ENCODE measurements at places on chromosomes 4 and X.

GRCh38 chrX:130704053-130705038 lies 198.7 kb downstream of the ENOX2 start:
- DNase-seq: no peak

DNA sequence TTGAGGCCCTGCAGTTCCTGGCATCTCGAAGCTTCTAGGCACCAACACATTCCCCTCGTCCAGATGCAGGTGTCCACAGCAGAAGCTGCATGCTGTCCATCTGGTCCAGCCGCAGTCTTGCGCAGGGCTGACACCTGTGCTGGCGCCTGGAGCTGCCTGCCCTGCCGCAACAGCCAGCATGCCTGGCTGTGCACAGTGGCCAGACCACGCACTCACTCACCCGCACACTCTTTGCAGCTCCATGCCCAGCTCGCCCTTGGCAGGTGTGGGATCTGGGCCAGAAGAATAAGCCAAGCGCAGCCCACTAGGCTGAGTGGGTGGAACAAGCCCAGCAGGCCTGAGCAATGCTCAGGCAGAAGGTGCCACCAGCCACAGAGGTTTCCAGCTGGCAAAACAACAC lies 125.6 kb downstream of the PARM1 start:
- DNase-seq: no peak

- DNase-seq: no peak
These were observed 40.6 kb upstream of the IL21 start for GRCh38 chr4:122661176-122662160.

DNA sequence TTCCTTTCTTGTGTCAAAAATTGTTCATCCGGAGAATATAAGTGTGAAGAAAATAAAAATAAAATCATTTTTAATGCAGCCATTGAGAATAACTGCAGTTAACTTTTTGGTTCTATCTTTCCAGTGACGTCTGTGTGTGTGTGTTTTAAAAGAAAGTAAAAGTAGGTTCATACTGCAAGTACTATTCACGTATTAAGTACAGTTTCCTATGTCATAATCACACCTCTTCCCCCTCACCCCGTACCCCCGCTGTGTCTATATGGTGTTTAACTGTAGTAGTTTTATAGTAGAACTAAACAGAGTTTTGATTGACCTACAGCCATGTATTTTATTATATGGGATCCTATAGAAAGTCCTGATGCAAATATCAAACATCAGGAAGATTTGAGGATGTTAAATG lies 78.5 kb upstream of the CLCN4 start:
- no peak for DNase-seq

- no peak for DNase-seq
These were observed 7.2 kb downstream of the IBSP start for GRCh38 chr4:87806520-87806919.

- no peak for DNase-seq
These were observed 44.9 kb downstream of the CLNK start for GRCh38 chr4:10639664-10640063.

DNA sequence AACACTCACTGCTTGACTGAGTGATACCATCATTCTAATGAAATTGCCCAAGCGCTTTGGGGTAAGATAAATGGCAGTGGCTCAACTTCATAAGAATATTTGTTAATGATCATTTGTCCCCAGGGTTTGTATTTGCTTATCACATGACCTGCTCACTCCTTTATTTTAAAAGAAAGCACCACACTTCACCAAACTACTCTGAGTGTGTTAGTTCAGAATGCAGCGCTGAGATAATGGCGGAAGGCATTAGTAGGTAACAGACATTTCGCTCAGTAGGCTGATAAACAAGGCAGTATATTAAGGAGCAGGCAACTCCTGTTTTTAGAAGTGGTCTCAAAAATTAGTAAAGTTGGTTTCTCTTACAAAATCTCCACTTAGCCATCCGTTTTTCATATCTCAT lies 1.6 kb downstream of the SNX25 start:
- DNase-seq: no peak

DNA sequence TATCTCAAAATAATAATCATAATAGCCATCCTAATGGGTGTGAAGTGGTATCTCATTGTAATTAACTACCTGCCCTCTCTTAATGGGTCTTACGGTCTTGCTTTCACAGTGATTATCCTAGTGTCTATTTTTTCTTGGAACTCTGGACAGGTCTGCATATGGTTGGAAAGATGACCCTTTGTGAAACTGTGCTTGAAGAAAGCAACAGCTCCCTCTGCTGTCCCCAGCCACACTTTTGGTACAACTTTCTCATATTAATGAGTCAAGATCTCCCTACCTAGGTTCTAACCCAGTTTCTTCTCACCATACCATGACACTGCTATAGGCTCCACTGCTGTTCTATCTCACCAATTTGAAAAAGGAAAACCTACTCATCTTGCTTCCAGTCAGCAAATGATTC lies 2.4 kb downstream of the TFDP3 start:
- peak; percentile 24 for DNase-seq

- DNase-seq: no peak
These were observed 418.5 kb upstream of the CPEB2 start for GRCh38 chr4:14583752-14584151.

- DNase-seq: no peak
These were observed 10.2 kb upstream of the STBD1 start for GRCh38 chr4:76296286-76296820.

GRCh38 chrX:74242484-74243138 lies 61.4 kb upstream of the ZCCHC13 start:
- no peak for DNase-seq

- DNase-seq: no peak
These were observed 15.2 kb downstream of the ADRA2C start for GRCh38 chr4:3781193-3781886.

DNA sequence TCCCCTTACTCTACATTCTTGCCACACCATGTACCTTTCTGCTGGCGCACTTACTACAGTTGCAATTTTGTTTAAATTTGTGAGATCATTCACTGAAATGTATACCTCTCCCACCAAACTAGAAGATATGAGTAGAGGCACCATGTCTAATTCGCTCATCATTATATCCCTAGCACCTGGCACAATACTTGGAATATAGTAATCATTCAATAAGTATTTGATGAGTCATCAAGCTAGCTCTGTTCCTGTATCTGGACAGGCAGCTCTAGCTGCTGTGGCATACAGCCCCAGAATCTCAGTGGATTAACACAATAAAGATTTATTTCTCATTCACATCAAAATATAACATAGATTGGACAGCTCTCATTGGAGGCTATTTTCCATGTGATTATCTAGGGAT lies 245.9 kb downstream of the IDS start:
- no peak for DNase-seq

DNA sequence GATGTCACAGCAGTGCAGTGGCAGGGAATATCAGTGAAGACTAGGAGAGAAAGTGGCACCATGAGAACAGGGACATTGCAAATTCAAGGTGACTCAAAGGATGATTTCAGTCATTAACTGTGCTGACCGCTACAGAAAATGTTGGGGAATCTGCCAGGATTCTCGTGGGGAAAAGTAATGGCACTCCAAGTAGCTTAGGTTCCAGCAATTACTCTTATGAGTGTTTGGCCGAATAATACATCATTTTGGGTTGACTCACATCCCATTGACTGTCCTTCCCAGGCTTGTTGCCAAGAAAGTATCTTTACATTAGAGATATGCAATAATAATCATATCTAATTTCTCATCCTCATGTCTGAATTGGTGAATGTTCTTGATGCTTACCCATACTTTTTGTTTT lies 1411.1 kb upstream of the PCDH7 start:
- no peak for DNase-seq

DNA sequence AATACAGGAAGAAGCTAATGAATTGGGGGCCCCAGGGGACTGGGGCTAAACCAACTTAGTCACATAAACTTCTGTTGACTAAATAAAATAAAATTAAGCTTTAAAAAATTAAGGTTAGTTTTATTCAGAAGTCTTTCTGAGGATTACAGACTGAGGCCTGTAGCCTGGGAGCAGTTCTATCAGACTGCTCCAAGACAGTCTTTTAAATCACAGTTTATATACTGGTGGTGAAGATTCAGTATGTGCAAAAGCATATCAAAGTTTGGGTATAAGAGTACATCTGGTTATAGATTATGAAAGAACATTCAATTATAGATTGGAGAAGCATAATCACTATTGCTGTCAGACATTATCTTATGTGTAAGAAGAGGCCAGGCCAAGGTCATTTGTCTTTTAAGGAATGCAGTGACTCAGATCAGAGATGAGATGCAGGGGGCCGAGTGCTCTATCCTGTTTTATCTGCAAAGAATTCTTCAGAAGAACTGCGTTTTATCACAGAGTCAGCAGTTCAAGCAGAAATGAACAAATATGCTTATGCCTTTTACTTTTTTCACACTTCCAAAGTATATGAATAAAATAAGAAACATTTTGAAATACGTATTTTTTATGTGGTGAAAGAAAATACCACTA lies 109.4 kb downstream of the PDHA2 start:
- DNase-seq: no peak

DNA sequence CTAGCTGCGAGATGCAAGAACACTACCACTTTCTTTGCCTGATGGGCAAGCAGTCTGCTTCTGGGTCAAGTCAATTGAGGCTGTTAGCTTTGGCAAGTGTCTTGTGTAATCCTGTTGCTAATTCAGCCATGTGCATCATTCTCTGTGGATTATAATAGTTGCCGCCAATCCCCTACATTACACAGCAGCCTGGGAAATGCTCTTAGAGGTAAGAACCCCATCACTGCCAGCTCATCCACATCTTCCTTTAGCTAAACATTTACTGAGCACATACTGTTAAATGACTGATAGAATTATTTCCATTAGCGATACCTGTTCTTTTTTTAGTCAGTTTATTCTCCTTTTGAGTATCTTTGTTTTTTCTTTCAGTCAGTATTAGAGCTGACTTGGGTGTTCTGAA lies 116.2 kb downstream of the CBR4 start:
- no peak for DNase-seq

DNA sequence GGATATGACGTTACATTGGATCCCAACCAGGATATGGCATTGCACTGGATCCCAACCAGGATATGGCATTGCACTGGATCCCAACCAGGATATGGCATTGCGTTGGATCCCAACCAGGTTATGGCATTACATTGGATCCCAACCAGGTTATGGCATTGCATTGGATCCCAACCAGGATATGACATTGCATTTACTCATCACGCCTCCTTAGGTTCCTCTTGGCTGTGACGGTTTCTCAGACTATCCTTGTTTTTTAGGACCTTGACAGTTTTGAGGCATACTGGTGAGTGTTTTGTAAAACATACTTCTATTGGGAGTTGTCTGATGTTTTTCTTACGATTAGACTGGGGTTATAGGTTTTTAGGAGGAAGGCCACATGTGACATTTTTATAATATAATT lies 5.4 kb upstream of the ACSL1 start:
- DNase-seq: no peak

- no peak for DNase-seq
These were observed 23.9 kb upstream of the ANOS1 start for GRCh38 chrX:8755813-8756212.

DNA sequence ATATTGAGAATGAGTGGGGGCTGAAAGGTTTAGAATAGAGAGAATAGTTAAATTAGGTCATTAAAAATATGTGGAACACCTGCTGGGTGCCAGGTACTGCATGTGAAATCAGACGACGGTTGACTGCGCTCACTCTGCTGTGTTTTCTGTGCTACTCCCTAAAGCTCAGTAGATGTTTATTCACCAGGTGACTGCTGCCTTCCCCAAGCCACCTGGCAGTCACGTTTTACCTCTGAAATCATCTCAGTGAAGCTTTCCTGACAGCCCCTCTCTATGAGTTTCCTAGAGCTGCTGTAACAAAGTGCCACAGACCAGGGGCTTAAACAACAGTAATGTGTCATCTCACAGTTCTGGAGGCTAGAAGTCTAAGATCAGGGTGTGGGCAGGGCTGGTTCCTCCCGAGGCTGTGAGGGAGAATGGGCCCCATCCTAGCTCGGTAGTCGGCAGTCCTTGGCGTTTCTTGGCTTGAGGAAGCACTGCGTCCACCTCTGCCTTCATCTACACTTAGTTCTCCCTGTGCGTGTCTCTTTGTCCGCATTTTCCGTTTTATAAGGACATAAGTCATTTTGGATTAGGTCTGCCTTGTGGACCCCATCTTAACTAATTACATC lies 25.3 kb downstream of the ADD1 start:
- no peak for DNase-seq

DNA sequence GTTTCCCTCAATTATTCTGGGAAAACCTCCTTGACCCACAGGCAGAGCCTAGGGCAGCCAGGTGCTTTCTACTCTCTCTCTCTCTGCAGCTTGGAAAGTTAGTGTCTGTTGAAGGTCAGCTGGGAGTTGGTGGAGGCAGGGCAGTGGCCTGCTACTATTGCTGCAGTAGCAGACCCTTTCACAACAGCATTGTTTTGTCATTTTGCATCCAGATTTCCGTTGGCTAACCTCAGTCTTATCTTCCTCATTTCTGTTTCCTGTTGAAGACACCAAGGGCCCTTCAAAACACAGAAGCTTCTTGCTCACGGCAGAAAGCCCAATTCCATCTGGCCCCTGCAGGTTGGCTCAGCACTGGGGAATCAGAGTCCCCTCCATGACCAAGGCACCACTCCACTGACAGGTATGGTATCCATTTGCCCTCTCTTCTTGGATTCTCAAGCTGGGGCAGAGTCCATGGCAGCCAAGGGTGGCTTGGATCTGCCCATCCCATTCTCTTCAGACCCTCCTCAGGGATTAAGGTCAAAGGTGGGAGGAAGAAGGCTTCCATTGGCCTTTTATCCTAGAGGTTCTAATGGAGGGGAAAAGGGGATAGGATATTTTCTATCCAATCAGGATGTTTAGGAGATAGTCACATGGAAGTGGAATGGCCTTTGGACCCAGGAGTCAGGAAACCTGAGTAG lies 24.6 kb downstream of the VSIG4 start:
- DNase-seq: no peak

DNA sequence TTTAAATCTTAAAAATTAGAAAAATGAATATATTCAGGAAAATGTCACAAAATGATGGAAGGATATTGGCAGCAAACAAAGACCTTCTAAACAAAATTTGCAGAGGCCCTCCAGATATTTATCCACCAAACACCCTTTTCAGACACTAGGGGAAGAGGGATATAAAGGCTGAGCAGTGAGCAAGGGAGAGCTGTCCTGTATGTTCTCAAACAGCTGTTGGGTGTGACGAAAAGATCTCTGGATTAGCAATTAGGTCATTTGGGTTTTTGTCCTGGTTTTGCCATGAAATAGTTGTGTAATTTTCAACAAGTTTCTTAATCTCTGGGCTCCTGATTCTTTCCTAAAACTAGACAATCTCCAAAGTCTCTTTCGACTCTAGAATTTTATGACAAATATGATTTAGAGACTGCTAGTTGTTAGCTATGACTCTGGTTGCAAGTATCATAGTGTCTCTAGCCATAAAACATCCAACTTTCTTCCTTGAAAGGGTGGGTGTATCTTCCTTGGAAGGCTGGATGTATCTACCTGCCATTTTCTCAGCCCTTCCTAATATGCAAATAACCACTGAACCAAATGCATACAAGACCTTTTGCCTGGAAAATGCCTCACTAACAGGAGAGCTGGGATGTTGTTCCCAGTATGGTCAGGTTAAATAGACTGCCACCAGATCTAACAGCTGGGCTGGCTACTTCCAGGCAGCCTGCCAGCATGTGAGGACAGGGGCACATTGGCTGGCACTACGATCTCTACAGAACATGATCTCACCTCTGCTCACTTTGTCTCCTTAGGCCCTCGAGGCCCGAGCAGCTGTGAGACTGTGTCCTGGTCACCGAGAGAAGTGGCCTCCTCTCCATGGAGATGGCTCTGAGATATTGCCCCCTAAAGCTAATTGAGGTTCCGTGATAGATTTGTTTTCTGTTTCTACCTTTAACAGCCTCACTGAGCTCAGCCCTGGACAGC lies 225.5 kb upstream of the JADE1 start:
- no peak for DNase-seq
